Psoas muscle (tissue), 8 donors: ENCODE measurements at places on chromosomes 11 and 22. TPM values are rescaled to one million over a fixed set of nuclear protein-coding genes. Genes with fewer than 3 reads are reported as not detected.

Gene CCDC116
- polyA plus RNA-seq = 0.32 TPM

GRCh38 chr11:44915621-44916020 lies 35.1 kb downstream of the TP53I11 start:
- DNase-seq = no peak

Gene LRRC75B
- polyA plus RNA-seq = 3.9 TPM

DNA sequence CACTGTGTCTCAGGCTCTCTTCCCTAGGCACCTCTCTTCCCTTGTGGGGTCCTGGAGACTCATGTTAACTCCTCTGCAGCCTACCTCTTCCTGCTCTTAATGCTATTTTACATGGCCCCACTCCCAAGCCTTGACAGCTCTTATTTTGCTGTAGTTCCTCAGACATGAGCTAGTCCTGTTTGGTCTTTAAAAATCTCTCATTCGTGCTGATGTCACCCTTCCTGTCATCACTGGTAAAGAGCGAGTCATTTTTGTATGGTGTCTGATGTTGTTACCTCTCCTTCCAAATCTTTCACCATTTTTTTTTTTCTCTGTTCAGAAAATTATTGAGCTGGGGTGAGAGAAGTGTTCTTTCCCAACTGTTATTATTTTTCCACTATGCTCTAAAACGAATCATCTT lies 84.8 kb upstream of the ZBED5 start:
- no peak for DNase-seq

Gene SYNGR1
- 39.9 TPM for polyA plus RNA-seq

- DNase-seq = no peak
These were observed 6.3 kb downstream of the KCNJ1 start for GRCh38 chr11:128860571-128861361.

DNA sequence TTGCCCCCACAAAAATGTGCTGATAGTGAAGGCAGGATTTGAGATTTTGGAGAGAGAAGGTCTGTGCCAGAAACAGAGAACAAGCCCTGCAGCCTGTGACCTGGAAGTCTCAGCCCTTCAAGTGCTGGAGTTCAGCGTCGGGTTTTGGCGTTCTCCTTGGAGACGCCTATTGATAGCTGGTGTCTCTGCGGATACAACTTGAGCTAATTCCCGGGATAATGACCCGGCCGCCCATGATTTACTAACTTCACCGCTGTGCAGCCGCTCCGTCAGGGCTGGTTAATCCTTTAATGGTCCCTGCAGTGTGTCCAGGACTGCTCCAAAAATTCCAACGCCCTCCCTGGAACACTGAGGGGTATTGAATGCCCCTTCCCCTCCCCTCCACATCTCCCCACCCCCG lies 76.6 kb downstream of the WT1 start:
- DNase-seq = no peak

Gene PNPLA3
- polyA plus RNA-seq = 0.83 TPM

DNA sequence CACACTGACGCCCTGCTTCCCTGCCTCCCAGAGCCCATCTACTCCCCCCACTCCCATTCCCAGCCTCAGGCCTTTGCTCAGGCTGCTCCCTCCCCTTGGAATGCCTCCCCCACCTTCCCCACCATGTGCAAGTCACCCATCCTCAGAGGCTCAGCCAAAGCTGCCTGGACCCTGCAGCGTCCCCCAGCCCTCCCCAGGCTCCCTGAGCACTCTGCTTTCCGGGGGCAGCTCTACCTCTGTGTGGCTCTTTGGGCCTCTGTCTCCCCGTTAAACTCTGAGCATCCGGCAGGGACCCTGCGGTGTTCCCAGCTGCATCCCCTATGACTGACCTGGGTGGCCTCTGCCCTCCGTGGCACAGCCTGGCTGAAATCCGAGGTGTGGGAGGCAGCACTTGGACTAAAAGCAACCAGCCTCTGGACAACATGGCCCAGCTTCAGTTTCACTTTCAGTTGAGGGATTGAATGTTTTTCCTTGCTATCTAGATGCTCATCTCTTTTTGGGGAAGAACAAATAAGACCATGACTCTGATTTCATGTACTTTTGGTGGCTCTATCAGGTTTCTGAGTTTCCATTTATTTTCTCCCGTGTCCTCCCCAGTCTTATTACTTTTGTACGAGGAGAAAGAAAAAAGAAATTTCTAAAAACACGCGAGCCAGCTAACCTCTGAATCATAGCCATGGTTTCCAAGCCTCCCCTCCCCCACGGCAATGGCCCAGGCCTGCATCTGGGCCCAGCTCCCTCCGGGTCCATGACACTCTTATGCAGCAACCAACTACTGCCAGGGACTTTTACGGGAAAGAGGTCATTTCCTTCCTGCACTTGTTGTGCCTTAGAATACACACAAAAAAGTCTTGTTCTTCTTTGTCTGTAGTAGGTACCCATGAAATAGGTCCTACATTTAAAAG lies 3.8 kb downstream of the APOL3 start:
- DNase-seq = peak; percentile 90

DNA sequence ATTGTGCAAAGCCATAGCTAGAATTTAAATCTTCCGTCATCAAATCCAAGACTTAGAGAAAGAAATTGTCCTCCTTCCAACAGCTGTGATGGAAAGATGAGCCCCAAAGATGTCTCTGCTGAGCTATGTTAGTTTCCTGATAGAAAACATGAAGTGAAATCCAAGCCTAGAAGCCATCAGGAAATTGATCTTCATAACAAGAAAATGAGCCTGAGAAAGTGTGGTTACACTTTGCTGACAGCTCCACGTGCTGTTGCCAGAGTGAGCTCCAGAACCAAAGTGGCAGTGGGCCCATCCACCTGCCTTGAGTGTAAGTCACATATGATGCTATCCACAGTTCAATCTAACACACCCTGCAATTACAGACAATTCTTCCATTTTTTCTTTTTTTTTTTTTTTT lies 58.0 kb upstream of the UBASH3B start:
- DNase-seq = no peak

DNA sequence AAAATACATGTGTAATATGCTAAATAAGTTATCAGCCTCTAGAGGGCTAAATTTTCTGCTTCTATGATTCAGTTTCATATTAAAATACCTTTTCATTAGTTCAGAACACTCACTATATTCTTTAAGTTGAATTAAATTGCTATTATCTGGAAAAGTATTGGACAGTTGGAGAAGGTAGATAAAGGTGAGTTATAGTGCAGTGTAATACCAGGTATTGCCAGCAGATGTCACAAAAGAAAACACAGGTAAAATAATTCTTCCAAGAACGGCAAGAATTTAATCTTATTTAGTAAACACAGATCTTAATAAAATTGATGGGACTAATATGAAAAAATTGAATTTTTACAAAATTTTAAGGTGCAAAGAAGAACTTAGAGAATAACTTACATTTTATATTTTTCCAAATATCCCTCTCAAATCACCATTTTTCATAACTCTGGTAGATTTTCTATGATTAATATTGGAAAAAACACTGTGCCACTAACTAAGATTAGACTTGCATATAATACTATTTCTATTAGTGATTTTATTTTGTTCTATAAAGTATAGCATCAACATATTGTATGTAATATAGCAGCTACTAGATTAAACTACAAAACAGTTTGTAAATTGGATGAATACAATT lies 1.7 kb upstream of the LRRC4C start:
- no peak for DNase-seq
